ENCODE measurements at places on chromosomes 1 and 21. TPM values are rescaled to one million over a fixed set of nuclear protein-coding genes. Genes with fewer than 3 reads are reported as not detected.

Gene GBP2
- 66.5 TPM for total RNA-seq

Gene INSRR
- total RNA-seq = not detected

Gene SPATA21
- not detected for total RNA-seq

Gene ETV3L
- not detected for total RNA-seq

Gene SMG5
- total RNA-seq = 72.8 TPM

Gene ZNF683
- not detected for total RNA-seq

Gene TIE1
- 1,011 TPM for total RNA-seq

Gene BMP8A
- 0.98 TPM for total RNA-seq

Gene NCF2
- total RNA-seq = 0.10 TPM

Gene TCHH
- total RNA-seq = not detected

Gene RCSD1
- total RNA-seq = 0.96 TPM

Gene LRRC7
- 0.65 TPM for total RNA-seq
